ENCODE measurements at places on chromosomes 1 and 21. TPM values are rescaled to one million over a fixed set of nuclear protein-coding genes. Genes with fewer than 3 reads are reported as not detected.
A peak's percentile ranks its signal among the peaks of the same experiment; 100 is the strongest.

- no peak for DNase-seq
Observed at GRCh38 chr1:207219979-207220889, 101.2 kb upstream of the CD55 start.

DNA sequence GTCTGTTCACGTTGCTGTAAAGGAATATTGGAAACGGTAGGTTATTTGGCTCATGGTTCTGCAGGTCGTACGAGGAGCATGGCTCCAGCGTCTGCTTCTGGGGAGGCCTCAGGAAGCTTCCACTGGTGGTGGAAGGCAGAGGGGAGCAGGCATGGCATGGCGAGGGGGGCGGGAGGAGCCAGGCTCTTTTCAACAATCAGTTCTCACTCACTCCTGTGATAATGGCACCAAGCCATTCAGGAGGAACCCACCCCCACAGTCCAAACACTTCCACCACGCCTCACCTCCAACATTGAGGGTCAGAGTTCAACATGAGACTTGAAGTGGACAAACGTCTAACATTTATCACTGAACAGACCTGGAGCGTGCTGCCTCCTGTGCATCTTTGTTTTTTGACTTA is 141.2 kb downstream of the PGBD5 start:
- peak; percentile 4 for DNase-seq

The OR6K3 gene
- total RNA-seq, result not detected

DNA sequence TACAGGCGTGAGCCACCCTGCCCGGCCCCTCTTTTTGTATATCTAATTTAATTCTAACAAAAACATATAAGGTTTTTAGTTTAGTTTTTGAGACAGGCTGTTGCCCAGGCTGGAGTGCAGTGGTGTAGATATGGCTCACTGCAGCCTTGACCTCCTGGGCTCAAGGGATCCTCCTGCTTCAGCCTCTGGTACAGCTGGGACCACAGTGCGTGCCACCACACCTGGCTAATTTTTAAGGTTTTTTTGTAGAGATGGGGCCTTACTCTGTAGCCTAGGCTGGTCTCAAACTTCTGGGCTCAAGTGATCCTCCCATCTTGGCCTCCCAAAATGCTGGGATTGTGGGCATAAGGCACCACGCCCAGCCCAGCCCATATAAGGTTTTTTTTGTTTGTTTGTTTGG is 18.8 kb downstream of the ENSA start:
- no peak for DNase-seq

DNA sequence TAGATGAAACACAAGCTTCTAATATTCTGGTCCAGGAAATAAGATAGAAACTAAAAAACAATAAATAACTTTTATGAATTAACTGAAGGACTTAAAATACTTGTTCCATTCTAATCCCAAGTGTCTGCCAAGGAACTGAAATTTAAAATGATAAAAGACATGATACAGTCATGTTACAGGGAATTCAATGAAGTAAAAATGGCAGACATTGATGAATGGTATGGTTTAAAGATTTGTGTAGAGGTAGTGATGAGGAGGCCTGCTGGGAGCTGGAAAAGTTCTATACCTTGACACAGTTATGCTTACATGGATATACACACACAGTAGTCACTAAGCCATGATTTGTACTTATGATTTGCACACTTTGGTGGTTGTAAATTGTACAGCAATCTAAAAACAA is 2.1 kb upstream of the UBR4 start:
- no peak for DNase-seq

DNA sequence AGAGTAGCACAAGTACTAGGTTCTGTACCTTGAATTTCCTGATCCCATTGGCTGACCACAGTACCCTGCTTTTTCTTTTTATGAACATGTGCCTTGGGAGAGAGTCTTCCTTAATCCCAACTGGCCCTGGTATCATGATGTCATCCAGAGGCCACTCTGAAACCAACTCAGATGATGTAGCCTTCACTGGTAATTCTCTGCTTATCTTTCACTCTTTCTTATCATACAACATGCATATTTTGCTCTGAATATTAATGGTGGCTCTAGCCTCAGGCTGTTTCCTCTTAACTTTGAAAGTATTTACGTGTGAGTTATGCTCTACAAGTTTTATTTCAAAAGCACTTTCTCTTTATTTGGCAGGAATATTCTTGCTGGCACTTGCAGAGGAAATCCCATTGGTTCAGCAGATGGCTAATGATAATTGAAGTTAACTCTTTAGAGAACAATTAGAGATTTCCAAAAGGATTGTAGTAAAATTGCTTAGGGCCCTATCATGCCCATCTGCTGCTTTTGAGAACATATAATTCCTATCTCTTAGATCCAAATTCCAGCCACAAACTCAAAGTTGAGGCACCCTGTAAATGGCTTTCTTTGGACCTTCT is 86.1 kb downstream of the PTGER3 start:
- DNase-seq, result no peak

DNA sequence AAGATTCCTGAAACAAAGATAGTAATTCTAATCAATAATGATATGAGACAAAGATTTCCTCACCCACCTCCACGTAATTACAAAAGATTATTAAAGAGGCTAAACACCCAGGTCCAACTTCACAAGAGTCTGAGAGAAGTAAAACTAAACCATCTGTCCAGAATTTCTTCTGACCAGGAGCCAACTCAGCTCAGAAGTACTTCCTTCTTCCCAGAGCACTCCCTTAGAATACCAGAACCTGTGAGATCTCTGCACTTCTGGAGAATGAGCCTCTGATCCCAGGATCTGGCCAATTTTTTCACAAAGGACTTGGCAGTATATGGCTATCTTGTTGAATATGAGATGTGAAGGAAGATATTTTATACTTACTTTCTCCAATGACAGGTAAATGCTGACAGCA is 120.6 kb upstream of the PALMD start:
- no peak for DNase-seq

DNA sequence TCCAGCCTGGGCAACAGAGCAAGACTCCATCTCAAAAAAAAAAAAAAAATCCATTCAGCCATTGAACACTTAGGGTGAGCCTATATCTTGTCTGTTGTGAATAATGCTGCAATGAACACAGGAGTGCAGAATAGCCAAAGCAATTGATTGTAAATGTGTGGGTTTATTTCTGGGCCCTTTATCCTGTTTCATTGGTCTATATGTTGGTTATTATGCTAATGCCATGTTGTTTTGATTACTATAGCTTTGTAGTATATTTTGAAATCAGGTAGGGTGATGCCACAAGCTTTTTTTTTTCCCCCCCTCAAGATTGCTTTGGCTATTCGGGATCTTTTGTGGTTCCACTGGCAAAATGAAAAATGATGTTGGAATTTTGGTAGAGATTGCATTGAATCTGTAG is 167.5 kb downstream of the LBR start:
- no peak for DNase-seq
